Natural killer cell treated with Interleukin-12 subunit alpha and Interleukin-12 subunit beta and Interleukin-15 and Interleukin-18, amount 100 ng/mL, for 72 hours (primary cell): ENCODE measurements at places on chromosomes 6 and 20. TPM values are rescaled to one million over a fixed set of nuclear protein-coding genes. Genes with fewer than 3 reads are reported as not detected.

GRCh38 chr20:62858058-62858830, 3.4 kb downstream of the TCFL5 start:
- peak overlapping the region; percentile 70 for H3K27ac ChIP-seq
- peaks cover 15% of the 10 kb centered on the region for H3K36me3 ChIP-seq
- H3K27me3 ChIP-seq: no peaks in the 10 kb centered on the region
- H3K4me3 ChIP-seq: peak overlapping the region; percentile 60
- DNase-seq: no peak

The PRSS35 gene
- total RNA-seq: not detected

GRCh38 chr6:34555007-34555322, 1.2 kb downstream of the SPDEF start:
- no peaks in the 10 kb centered on the region for H3K4me1 ChIP-seq
- H3K4me3 ChIP-seq: no peak overlapping the region
- H3K36me3 ChIP-seq: no peaks in the 10 kb centered on the region
- DNase-seq: no peak
- H3K27me3 ChIP-seq: no peaks in the 10 kb centered on the region

GRCh38 chr20:1041845-1042390, 39.8 kb upstream of the RSPO4 start:
- H3K4me1 ChIP-seq: no peaks in the 10 kb centered on the region
- no peak overlapping the region for H3K27ac ChIP-seq
- H3K4me3 ChIP-seq: no peak overlapping the region
- no peaks in the 10 kb centered on the region for H3K36me3 ChIP-seq
- H3K27me3 ChIP-seq: no peaks in the 10 kb centered on the region

DNA sequence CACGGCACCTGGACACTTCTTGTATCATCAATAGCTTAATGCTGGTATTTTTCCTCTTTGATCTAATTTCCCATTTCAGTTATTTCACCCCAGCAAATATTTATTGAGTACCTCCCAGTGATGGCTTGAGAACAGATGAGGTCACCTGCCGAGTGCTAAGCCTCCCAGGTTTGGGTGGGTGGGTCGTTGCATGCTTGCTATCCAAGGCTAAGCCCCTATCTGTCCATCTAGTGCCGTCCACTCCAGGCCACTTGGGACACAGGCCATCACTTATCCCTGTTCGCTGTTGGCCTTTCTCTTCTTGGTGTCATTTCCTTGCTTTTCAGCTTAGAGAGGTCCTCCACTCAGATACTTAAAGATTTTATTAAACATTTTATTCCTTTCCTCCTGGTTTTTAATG, 10.8 kb upstream of the NNAT start:
- no peaks in the 10 kb centered on the region for H3K27me3 ChIP-seq
- peaks cover 5% of the 10 kb centered on the region for H3K36me3 ChIP-seq
- H3K27ac ChIP-seq: no peak overlapping the region
- H3K4me3 ChIP-seq: no peak overlapping the region
- no peak for DNase-seq

The SIM1 gene
- not detected for total RNA-seq

The OTOR gene
- not detected for total RNA-seq

- no peaks in the 10 kb centered on the region for H3K36me3 ChIP-seq
- H3K4me1 ChIP-seq: peaks cover 23% of the 10 kb centered on the region
- peak overlapping the region; percentile 90 for H3K4me3 ChIP-seq
Measured at GRCh38 chr6:110813338-110814101, 1.7 kb downstream of the CDK19 start.

The KIFC1 gene
- 115 TPM for total RNA-seq

The SLC13A3 gene
- 0.55 TPM for total RNA-seq
